D341Med (cell line): ENCODE measurements at places on chromosomes 13 and 19.

GRCh38 chr13:25179011-25179410, 6.9 kb upstream of the AMER2 start:
- no peak for DNase-seq

- DNase-seq: peak; percentile 27
Measured at GRCh38 chr19:7729831-7730285, 2.1 kb downstream of the CLEC4G start.

DNA sequence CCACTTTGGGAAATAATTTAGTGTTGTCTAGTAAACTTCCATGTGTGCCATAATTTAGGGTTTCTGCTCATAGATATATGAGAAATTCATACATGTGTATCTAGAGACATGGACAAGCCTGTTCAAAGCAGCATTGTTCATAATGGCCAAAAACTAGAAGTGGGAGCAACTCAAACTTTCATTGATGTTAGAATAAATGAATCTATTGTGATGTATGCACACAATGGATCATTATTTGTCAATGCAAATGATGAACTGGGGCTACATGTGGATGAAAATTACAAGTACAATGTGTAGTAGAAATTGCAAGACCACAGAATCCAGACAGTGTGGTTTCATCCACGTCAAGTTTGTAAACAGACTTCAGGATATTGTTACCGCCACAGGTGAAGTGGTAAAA, 284.7 kb downstream of the SLC7A1 start:
- no peak for DNase-seq

DNA sequence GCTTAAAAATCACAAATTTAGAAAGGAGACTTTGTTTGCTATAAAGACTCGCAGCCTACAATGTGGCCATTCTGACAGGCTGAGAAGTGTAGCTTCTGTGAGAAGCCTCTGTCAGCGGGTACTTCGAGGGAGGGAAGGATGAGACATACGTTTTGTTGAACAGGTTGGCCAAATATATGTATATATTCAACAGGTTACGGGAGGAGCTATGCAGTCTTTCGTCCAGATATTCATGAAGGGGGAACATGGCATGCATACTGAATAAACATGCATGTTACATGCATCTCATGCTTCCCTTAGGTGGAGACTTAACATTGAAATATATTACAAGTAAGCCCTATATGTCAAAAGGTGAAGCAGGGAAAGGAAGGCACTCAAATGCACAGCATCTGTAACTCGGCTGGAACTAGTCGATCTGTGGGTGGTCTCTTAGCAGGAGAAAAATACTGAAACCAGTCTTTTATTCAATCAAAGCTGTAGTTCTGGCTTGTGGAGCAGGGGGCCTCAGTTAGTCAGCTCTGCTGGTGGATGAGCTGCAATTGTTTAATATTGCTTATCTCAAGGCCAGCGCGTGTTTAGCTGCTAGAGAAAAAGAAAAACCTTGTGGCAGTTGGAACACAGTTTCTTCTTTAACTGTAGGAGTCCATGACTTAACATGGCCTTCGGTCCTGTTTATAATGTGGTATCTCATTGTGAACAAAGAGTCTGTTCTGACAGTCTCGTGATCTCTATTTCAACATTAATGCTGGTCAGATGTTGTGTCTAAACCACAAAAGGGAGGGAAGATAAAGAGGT, 94.3 kb downstream of the FAM216B start:
- no peak for DNase-seq

GRCh38 chr13:98476106-98476505, 100.8 kb downstream of the STK24 start:
- no peak for DNase-seq

- no peak for DNase-seq
Measured at GRCh38 chr13:73168953-73169401, 110.2 kb downstream of the KLF5 start.

DNA sequence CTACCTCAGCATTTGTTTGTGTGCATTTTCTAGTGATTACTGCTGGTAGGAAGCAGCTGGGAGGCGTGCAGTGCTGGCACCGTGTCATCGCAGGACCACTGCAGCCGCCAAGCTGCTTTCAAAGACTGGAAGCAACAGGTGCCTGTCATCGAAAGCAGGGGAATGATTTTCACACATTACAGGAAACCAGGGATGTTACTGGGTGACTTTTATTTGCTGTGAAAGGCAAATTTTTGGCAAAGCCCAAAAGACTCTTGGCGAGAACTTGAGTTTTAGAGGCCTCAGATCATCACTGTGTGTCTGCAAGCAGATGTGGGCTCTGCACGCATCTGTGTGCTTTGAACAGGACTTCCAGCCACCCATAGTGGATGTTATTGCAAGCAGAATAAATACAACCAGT, 176.4 kb downstream of the FLT1 start:
- no peak for DNase-seq

DNA sequence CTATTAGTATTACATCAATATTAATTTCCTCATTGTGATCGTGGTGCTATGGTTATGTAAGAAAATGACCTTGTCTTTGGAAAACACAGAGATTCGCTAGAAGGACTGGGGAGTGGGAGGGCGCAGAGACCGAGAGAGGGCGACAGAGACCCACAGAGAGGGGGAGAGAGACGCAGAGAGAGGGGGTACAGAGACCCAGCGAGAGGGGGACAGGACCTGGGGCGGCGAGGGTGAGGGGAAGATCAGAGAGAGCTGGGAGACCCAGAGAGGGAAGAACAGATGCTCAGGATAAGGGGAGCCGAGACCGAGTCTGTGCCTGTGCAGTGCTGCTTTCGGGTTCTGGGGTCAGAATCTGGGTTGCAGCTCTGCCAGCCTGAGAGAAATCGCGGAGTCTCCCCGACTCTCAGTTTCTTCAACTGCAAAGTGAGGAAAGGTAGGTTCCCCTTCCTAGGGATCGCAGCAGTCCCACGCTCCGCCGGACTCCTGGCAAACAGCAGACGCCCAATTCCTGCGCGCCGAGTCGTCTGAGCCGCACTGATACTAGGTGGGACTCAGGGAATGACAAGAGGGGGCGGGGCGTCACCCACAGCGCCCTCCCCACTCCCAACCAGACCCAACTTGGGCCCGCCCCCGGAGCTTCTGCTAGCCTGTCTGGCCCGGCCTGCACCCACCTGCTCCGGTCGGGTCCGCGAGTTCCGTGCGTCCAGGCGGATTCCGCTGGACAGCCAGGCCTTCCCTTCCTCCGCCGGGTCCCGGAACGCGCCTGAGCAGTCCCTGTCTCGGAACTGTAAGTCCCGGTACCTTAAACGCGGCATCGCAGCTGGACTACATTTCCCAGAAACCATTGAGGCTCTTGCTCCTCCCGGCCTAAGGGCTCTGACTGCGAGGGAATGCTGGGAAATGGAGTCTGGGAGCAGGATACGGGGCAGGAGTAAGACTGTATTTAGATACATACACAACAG, 15.3 kb downstream of the IZUMO2 start:
- DNase-seq: peak; percentile 88

DNA sequence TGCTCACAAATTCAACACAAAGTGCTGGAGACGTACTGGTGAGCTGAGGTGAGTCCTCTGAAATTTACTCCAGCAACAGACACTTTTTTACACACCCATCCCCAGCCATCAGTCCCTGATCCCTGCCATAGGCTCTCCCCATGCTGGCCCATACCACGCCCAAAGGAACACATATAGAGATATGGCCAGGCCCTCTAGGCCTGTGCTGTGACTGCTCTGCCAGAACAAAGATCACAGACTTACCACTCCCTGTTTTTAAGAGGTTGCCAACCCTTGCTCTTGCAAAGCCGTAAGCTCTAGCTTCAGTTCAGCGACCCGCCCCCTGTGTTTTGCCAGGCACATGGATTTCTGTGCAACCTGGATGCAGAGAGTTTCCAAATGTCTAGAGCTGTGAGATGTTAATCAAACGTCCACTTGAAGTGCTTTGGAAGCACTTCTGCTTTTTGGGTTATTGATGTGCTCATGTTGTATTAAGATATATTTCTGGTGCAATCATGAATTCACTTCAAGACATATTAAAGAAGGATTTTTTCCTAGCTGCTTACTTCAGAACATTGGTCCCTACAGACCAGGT, 59.7 kb downstream of the DLEU7 start:
- DNase-seq: no peak

DNA sequence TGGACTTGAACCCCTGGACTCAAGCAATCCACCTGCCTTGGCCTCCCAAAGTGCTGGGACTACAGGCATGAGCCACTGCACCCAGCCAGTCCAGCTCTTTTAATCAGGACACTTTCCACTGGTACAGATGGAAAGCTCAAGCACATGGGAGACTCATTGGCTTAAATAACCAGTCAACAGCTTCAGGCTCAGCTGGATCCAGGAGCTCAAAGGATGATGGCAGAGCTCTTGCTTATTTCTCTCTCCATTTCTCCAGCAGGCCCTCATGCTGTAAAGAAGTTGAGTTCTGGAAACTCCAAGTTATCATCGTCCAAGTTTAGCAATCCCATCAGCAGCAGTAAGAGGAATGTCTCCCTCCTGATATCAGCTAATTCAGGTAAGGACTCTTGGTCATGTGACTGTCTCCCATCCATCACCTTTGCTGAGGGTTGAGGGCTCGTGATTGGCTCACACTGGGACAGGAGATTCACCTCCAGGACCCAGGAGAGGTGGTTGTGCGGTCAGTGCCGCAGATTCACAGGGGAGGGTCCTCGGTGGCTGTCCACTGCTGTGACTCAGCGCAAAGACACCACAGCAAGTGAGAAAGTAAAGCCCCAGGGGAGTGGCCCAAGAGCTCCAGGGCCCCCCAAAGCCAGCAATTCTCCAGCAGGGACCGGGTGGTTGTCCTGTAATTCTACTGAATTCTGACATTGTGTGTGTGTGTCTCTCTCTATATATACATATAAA, 5.1 kb downstream of the CCL25 start:
- DNase-seq: no peak

DNA sequence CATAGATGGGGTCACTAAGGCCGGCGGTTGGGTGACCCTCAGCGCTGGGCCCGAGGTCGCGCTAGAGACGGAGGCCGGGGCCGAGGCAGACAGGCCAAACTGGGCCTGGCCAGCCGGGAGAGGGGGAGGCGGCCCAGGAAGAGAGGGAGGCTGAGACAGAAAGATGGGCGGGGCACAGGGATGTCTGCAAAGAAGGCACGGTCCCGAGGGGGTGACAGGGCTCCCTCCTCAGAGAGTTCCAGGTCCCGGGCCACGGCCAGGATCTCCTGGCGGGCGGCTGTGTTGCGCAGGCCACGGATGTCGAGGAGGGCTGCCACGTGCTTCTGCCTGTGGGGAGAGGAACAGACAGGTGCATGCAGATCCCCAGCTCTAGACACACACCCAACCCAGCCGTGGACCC, 32.2 kb downstream of the EXOC3L2 start:
- no peak for DNase-seq

GRCh38 chr19:28426110-28426729, 786.7 kb downstream of the UQCRFS1 start:
- no peak for DNase-seq

DNA sequence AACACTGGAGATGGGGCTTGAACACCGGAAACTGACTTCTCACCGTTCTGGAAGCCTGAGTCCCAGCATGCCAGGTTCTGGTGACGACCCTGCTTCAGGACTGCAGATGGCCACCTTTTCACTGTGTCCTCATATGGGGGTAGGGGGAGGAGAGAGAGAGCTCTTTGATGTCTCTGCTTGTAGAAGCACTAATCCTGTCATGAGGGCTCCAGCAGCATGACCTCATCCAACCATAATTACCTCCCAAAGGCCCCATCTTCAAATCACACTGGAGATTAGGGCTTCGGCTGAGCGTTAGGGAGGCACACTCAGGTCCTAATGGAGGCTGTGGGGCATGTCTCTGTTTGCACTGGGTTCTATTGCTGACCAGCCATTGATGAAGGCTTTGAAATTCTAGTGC, 255.3 kb downstream of the TEX29 start:
- no peak for DNase-seq

GRCh38 chr19:10193790-10194499, 808 bp downstream of the DNMT1 start:
- DNase-seq: peak; percentile 47

GRCh38 chr13:42525035-42525504, 48.9 kb upstream of the TNFSF11 start:
- DNase-seq: no peak

- DNase-seq: no peak
Measured at GRCh38 chr13:71863254-71863865, 3.6 kb downstream of the DACH1 start.

DNA sequence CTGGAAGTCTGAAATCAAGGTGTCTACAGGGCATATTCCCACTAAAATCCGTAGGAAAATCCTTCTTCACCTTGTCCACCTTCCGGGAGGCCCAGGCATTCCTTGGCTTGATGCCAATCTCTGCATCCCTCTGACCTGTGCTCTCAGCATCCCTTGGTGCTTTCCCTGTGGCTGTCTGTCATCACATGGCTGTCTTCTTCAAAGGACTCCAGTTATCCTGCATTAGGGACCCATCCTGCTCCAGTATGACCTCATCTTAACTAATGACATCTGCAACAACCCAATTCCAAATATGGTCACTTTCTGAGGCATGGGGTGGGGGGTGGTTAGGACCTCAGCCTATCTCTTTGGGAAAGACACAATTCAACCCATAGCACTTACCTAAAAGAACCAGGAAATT, 423.8 kb downstream of the IRS2 start:
- DNase-seq: no peak

GRCh38 chr13:78045916-78046315, 127.3 kb upstream of the EDNRB start:
- DNase-seq: no peak

GRCh38 chr19:6223461-6224307, 56.1 kb downstream of the MLLT1 start:
- no peak for DNase-seq

- DNase-seq: no peak
Measured at GRCh38 chr13:57799624-57800023, 168.1 kb downstream of the PCDH17 start.

DNA sequence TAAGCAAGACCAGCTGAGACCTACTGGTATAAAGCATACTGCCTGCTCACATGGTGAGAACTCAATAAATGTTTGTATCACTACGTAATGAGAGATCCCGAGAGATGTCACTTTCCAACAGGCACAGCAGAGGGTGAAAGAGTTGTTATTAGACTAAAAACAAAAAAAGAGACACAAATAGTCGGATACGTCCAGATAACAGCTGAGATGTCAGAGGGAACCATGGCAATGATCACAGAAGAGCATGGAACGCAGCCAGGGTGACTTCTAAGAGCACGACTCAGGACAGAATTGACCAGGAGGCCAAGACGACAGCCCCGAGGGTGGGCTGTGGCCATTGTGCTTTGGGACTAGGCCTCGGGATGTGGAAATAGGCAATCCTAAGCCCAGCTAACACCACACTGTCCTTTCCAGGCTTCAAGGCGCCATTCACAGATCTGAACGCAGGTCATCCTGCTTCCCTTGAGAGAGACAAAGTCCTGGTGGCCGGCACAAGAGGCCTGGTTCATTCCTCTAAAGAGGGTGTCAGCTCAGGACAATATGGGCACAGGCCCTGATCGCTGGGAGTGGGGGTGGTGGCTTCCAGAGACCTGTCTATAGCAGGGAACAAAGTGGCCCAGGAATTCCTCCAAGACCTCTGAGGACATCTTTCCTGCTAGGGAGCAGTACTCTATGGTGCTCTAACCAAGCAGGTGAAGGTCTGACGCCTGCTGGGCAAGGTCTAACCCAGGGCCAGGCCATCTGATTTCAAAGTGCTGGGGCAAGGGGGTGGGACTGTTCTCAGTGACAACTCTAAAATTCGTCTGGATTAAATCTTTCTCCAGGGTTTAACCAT, 3.2 kb downstream of the SH3GL1 start:
- no peak for DNase-seq

- DNase-seq: no peak
Measured at GRCh38 chr19:48624791-48625723, 5.8 kb downstream of the SPHK2 start.

GRCh38 chr13:103102482-103102881, 36.3 kb upstream of the SLC10A2 start:
- DNase-seq: no peak

- DNase-seq: no peak
Measured at GRCh38 chr13:45909673-45910072, 58.1 kb upstream of the SIAH3 start.

GRCh38 chr19:5112175-5112574, 143.3 kb downstream of the KDM4B start:
- DNase-seq: no peak
